ENCODE measurements at places on chromosomes 13 and 19.

DNA sequence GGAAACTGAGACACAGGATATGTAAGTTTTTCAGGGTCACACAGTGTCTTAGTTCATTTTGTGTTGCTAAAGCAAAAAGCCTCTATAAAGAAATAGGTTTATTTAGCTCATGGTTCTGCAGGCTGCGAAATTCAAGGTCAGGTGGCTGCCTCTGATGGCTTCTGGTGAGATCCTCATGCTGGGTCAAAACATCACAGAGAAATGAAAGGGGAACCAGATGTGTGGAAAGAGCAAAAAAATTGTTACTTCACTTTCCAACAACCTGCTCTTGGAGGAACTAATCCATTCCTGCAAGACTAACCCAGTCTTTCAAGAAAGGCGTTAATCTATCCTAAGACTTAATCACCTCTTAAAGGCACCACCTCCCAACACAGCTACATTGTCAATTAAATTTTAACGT, 64.2 kb upstream of the UBL3 start:
- DNase-seq: no peak

GRCh38 chr19:934865-935479, 9.1 kb downstream of the ARID3A start:
- DNase-seq: no peak

DNA sequence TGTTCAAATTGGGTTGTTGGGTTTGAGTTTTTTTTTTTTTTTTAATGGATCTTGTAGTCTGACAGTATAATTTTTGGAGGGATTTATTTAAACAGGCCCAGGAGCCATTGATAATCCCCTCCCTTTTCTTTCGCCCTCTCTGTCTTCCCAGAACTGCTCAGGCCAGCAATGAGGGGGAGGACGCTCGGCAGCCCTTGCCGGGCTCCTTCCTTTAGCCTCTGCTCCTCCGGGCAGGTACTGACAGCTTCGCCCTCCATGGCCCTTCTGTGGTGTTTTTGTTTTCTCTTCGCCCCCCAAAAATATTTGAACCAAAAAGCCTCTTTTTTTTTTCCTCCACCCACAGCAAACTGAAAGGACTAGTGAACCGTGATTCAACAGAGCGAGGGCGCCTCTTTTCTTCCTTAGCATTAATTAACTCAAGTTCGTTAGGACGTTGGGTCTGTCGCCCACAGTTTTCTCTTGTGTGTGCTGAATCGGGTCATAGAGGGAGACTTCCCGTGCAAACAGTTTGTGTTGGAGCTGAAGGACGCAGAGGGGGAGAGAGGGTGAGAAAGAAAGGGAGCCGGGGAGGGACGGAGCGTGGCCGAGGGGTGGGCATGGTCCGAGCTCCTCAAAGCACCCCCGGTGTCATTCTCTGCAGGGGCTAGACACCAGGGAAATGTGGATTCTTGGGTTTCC, 21.5 kb downstream of the NFIX start:
- DNase-seq: peak; percentile 48

- no peak for DNase-seq
Measured at GRCh38 chr13:45907503-45907902, 56.0 kb upstream of the SIAH3 start.

DNA sequence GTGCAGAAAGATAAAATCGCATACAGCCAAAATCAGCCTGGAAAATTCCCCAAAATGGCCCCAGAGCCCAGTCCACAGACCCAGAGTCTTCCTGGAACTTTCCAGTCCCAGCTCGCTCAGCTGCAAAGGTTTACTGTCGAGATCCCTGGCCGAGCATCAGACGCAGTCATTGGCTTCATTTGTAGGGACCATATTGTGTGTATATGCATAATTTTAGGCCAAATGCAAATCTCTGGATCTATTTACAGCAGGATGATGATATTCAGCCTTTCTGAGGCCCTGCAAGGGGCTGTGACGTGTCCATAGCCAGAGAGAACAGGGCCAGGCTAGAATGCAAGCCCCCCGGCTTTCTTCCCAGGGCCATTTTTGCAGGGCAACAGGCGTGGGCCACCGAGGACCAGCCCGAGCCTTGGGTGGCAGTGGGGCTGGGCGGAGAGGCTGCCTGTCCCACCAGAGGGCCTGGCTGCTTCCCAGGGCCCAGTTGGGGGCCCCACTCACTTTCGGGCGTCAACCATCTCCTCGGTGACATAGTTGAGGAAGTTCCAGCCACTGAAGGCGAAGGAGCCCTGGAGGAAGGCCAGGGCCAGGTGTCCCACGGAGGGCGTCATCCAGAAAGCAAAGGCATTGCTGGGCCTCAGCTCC, 13.7 kb downstream of the SLC7A10 start:
- DNase-seq: no peak

DNA sequence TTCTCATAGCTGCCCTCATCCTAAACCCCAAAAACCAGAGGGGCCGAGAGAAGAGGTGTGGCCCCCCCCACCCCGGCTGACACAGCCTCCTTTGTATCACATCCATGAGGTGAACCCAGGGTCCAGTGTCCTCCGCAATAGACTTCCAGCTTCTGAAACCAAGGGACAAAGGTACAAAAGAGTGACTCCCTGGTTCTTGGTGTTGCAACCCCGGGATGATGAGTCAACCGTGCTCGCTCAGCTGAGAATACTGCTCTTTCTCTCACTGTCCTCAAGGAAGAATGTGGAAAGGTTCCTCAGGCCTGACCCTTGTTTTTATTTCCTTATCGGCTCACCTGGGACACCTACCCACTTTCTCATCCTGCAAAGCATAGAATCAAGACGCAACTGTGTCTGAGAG, 5.5 kb downstream of the SLC15A1 start:
- peak; percentile 37 for DNase-seq

GRCh38 chr19:48501494-48502349, 9.9 kb downstream of the LMTK3 start:
- peak; percentile 97 for DNase-seq

DNA sequence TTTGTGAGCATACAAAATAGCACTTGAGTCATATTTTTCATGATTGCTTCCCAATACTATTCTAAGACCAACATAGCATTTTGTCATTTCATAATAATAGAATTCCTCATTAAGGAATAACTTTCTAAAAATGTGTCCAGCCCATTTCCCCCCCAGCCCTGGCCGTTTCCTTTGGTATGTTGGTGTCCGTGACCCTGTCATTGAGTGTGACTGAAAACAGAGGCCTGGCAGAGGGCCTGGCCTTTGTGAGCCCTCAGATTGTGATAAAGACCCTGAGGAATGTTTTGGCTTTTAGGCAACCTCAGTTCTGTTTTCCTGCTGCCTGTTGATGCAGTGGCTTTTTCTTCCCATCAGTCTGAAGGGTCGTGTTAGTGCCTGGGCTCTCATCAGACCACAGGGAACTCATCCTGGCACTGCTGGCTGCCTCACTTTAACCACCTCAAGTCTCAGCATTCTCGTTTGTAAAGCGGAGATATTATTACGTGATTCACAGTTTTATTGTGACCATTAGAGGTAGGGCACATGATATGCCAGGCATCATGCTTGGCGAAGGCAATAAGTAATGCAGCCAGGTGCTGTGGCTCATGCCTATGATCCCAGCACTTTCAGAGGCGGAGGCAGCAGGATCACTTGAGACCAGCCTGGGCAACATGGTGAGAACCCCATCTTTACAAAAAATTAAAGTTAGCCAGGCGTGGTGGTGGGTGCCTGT, 13.8 kb downstream of the SPINT2 start:
- no peak for DNase-seq

GRCh38 chr13:60584976-60585375, 188.0 kb downstream of the TDRD3 start:
- DNase-seq: no peak

DNA sequence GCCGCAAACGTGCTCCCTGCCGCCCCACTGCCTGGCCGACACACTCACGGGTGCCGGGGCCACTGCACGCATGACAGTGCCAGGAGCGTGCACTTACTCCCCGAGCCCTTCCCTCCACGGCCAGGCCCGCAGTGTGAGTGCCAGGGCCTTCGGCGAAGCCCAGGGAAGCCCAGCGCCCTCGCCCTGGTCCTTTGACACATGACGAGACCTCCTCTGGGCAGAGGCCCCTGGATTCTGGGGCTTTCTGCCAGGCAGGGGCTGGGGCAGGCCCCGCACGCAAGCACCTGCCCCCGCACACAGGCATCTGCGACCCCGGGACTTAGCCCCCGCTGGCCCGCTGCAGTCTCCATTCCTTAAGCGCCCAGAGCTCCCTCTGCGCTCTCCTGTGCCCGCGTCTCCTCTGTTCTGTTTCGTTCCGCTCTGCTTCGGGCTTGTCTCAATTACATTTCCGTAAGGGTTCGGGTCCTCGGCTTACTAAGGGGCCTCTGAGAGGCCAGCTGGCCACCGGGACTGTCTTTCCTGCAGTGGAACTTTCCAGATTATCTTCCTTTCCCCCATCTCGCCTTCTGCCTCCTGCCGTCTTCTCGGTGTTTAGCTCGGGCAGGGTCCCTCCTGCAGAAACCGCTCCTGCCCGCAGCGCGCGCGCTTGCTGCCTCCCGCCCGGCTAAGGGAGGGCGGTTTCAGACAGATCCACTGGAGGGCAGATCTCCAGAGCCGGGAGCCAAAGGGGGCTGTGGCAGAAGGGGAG, 98.8 kb downstream of the ING1 start:
- no peak for DNase-seq

- DNase-seq: no peak
Measured at GRCh38 chr13:72565893-72566292, 161.5 kb downstream of the MZT1 start.

- DNase-seq: no peak
Measured at GRCh38 chr19:7909471-7910067, 5.1 kb upstream of the TGFBR3L start.

- DNase-seq: no peak
Measured at GRCh38 chr13:20331419-20331818, 99.3 kb upstream of the GJB6 start.

DNA sequence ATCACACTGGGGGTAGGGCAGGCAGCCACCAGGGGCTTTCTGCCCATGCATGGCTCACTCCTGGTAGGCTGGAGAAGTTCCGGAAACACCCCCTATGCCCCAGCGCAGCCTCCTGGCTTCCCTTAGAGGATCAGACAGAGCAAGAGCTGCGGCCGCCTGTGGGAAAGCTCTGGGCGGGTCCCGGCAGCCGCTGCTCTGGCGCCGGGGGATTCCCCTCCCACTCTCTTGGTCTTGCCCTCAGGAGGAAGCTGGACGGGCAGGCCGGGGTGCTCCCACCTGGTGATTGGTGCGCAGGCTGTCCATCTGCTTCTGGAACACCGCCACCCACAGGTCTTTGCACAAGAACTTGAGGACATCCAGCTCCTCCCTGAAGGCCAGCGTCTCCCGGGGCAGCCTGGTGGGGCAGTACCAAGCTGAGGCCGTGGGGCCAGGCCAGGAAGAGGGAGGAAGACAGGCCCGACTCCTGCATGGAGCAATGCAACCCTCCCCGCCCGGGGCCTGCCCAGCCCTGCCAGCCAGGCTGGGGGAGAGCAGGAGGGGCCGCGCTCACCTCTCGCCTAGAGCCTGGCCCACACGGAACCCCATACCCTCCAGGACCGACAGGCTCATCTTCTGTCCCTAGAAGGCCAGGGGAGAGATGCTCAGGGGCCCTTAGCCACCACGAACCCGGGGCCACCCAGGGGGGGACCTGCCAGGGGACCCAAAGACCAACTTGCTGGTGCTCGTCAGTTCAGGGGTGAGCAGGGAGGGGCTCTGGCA, 4.0 kb upstream of the NKPD1 start:
- DNase-seq: peak; percentile 90

DNA sequence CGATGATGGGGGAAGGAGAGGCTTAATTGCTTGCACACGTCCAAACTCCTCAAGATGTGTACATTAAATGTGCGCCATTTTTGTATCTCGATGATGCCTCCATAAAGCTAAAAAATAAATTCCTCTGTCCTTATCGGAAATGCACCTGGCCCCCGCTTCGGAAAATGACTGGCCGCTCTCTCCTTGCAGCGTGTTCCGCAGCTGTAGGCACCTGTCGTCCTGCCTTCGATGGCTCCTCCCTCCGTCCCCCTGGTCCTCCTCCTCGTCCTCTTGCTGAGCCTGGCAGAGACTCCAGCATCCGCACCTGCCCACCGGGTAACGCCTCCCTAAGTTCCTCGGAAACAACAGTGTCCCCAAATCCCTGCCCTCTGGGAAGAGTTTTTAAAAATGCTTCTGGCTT, 1.1 kb downstream of the GALP start:
- no peak for DNase-seq

GRCh38 chr13:114151565-114152284, 19.3 kb upstream of the RASA3 start:
- DNase-seq: peak; percentile 88

DNA sequence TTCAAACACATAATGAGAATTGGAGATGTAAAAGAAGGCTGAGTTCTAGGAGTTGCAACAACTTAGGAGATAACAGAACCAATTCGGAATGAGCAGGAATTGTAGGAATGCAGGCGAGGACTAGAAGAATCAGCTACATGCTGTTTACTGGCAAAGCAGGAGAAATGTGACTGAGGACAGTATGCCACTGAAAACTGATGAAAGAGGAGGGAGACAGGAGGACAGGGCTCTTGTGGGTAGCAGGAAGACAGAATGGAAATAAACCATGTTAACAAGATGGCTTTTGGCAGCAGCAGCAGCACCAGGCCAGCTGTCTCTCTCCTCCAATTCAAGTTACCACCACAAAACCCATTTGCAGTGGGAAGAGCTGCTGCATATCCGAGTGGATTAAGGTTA, 91.0 kb upstream of the SLC15A1 start:
- no peak for DNase-seq

DNA sequence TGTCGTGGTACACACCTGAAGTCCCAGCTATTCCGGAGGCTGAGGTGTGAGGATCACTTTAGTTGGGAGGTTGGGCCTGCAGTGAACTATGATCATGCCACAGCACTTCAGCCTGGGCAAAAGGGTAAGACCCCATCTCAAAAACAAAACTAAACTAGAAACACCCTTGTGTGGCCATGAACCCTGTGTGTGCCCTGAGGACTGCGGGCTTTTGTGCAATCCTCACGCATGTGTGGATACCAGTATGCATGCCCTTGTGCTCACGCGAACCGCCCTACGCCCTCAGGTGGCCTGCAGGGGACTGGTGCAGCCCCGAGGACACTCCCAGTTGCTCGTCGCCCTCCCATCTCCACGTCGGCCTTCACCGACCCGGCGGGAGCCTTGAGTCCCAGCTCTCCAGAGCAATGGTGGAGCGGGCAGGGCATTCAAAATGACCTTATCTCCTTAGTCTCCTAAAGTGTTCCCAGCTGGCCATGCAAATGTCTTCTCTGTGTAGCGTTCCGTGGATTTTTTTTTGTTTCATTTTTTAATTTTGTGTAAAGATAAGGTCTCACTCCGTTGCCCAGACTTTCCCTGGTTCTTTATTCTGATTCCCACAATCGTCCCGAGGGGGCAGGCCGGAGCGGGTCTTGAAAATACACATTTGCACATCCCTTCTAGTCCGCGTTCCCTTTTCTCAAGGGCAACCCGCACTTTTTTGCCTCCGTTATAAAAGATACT, 868 bp upstream of the EGLN2 start:
- peak; percentile 62 for DNase-seq

DNA sequence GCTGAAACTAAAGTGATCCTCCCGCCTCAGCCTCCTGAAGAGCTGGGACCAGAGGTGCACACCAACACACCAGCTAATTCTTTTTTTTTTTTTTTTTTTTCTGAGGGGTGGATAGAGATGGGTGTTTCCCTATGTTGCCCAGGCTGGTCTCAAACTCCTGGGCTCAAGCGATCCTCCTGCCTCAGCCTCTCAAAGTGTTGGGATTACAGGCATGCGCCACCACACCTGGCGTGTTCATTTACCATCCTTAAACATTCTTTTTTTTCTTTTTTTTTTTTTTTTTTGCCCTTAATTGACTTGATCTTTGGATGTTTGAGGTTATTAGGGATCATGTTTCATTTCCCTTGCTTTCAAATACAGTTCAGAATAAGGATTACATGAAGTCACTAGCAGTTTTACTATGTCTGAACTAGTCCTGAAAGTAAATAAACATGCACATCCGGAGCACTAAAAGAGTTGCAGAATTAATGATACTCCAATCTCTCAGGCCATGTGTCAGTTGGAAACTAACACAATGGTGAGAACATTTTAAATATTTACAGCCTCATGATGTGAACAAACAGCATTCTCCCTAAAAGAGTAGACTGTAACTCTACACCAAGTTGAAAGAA, 10.2 kb downstream of the UTP14C start:
- DNase-seq: no peak
